ENCODE measurements at places on chromosomes 3 and 15.

GRCh38 chr15:80183886-80184285 lies 31.1 kb downstream of the FAH start:
- DNase-seq, result no peak

DNA sequence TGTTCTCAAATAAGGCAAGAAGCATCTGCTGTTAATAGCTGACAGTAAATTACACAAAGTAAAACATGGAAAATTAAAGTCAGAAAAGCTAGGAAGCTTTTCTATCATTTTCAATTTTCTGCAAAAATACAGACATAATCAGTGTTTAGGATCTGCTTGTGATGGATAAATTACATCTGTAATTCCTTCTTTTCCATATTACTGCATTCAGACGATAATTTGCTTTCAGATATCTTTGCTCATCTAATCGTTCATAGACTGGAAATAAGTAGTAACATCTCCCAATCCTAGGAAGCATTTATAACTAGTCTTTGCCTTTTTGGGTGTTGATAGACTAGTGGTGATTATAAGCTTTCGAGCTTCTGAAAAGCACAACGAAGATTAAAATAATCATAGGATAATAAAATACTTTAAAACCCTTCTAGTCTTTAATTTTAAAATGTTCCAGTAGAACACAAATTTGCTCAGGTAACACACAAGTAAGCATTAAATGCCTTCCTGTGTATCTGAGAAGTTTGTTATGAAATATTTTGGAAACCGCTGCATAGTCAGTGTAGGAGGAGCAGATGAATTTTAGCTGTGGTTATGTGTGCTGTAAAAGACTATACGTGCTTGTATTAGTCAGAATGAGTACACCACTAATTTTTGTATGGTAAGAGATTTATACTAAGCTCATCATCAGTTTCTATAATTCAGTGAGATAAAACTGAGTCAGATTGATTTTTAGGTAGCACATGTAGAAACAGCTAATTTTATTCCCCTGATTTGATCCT lies 41.0 kb downstream of the MBNL1 start:
- DNase-seq, result no peak

- peak; percentile 35 for DNase-seq
Measured at GRCh38 chr3:15361494-15362214, 29.3 kb upstream of the SH3BP5 start.

- DNase-seq, result no peak
Measured at GRCh38 chr15:90035095-90035839, 34.1 kb downstream of the ZNF710 start.

GRCh38 chr15:80333261-80333660 lies 70.9 kb upstream of the ARNT2 start:
- no peak for DNase-seq

- no peak for DNase-seq
Measured at GRCh38 chr3:114528517-114528916, 234.7 kb downstream of the TIGIT start.

- DNase-seq, result no peak
Measured at GRCh38 chr3:9930804-9931418, 2.7 kb upstream of the CRELD1 start.

DNA sequence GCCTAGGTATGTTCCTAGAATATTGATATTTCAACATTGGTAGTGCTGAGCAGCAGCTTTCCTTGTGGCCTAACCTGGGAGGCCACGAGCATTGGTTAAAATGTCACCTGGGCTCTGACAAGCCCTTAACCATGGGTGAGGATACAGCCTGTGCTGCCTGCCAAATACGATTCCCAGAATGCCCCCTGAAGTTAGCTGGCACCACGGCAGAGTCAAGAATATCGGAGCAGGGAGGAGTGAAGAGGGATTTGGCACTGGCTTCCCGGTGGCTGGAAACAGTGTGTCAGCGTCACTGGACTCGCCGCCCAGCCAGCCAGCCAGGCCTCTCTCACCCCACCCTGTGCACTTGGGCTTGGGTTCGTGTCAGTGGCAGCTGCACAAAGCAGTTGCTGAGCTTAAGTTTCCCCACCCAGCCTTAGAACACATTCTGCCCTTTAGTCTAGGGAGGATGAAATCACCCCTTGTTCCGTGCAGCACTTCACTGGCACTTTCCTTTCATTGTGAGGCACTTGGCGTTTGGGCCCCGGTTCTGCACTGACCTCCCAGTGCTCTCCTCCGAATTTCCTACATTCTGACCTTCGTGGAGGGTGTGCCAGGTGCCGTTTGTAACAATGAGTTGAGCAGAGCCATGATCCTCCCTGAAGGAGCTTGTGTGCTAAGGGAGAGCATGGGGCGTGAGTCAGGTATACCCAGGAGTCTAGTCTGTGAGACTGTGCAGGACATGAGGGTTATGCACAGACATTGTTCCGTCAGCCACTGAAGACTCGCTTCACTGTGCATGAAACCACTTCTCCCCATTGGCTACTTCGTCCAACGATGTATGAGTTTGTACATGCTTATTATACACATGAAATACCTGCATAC lies 152.8 kb upstream of the BHLHE40 start:
- no peak for DNase-seq

DNA sequence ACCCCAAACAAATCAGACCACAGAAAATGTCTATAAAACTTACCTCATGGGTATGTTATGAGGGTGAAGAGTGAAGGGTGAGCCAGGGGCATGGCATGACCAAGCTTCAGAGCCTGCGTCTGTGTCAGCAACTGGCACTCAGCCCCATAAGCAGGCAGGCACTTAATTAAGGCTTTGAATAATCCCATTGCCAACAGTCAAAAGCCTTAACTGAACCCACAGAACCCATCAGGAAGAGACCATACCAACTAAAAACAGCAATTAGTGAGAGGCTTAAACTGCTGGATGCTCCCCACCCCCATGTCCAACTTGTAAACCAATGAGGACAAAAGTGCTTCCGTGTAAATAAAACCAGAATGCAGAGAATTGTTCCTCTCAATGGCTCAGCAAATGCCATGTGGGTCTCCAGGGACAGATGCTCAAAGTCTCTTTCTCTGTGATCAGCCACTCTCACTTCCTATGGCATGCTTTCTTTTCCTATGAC lies 126.0 kb downstream of the MYLK start:
- DNase-seq, result no peak

GRCh38 chr3:115099986-115100571 lies 47.0 kb downstream of the ZBTB20 start:
- DNase-seq, result no peak

GRCh38 chr3:38555149-38555840 lies 59.2 kb downstream of the EXOG start:
- DNase-seq, result no peak

DNA sequence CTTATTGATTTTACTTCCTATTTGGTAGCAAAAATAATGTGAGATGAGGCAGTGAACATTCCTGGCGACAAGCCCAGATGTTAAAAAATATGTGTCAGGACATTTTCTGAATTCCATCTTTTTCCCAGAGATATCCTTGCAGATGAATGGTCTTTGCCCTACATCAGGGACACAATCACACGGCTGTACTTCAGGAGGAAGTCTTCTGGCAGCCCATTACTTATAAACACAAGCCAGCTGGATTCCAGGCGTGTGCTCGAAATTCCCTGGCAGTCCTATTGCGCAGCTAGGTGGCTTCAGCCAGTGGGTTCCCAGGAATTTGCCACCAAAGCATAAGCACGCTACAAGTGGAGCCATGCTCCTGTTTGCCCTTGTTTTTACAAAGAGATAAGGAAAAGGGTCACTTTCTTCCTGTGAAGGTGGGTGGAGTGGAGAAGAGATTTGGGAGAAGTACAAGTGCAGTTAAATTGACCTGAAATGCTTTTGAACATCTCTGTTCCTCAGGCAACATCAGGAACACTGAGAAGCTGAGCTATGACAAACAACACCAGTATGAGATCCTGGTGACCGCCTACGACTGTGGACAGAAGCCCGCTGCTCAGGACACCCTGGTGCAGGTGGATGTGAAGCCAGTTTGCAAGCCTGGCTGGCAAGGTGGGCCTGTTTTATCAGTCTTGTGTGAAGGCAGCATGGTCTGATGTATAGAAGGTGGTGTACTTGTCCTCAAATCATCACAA lies 257.1 kb upstream of the TRIM42 start:
- no peak for DNase-seq

- DNase-seq, result no peak
Measured at GRCh38 chr3:101548527-101549105, 13.1 kb upstream of the TRMT10C start.

DNA sequence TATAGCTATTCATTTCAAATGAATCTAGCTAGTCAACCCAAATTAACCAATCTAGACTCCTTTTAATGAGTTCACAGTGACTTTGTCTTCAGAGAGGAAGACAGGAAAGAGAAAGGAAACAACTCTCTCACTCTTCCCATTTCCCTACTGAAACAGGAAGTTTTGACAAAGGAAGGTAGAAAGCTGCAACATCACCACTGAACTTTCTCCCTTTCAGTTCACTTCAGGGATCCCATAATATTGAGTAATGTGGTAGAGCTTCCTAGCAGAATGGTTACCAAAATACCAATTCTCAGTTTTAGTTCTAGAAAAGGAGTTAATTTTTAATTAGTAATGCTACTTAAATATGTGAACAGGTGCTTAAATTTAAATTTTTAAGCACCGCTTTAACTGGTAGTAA lies 7.5 kb downstream of the VPS13C start:
- no peak for DNase-seq

DNA sequence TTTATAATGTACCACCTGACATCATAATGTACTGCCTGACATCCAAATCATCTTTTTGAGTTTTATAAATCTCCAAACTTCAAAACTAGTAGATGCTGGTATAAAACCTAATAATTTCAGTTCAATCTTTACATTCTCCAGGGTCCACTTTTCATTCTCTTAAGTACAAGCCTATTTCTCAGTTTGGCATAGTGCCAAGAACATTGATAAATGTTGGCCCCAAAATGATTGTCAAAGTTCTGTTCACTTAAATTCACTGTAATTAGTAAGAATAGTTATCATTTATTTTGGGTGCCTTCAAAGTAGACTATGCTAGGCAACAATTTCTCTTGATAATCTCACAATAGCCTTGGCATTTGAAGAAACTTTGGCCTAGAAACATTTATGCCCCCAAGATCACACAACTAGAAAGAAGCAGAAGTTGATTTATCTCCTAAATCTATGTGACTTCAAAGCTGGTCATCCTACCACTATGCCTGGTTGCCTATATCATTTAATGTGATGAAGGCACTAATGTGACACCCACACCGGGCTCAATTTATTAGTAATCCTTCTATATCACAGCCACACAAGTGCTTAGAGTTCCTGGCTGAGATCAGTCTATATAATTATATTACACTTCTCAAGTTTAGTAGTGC lies 101.7 kb downstream of the ZNF609 start:
- no peak for DNase-seq

DNA sequence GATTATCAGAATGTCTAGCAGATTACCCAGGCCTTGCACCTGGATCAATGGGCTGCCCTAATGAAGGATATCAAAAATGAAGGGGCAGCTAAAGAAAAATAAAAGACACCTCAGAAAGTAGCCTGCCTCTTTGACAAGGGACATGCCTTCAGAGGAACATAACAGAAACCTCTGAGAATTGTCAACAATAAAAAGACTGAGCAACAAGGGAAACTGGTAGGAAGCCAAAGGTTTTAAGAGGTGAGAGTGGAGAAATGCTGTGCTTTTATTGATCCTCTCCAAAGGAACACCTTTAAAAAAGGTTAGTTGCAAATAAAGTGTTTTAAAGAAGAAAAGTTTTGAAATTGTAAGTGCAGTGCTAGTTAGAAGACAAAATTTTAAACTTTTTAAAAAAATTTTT lies 187.8 kb upstream of the TTC14 start:
- DNase-seq, result no peak

- no peak for DNase-seq
Measured at GRCh38 chr3:76820481-76820880, 219.4 kb upstream of the ROBO2 start.

DNA sequence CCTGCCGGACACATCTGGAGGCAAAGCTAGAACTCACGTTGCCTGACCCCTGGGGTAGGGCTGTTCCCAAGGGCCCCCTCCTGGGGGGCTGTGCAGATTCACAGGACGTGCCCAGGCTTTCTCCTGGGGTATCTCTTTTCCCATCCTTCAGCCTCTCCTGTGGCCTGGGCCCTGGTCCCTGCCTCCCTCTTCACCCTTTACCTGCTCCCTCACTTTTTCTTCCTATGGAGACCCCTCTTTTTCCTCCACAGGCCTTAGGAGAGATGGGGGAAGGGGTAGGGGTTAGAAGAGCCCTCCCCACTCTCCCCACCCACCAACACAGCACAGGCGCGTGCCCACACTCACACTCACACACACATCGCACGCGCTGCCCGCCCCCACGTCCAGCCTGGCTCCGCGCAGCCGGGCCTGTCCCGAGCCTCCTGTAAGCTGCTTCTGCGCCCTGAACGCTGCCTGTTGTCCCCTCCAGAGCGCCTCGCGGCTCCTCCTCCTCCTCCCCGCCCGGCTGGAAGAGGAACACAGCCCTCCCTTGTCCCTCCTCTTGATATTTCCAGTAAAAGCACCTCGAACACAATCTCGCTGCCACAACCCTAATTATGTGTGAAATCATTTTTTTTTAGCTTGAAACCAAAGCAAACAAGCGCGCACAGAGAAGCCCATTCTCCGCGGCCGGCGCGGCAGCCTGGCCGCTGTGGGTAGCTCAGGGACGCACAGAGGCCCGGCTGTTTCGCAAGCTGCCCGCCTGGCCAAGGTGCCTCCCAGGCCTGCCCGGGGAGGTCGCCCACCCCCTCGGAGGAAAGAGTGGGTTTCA lies 33.9 kb upstream of the ACAN start:
- DNase-seq, result no peak

- DNase-seq, result no peak
Measured at GRCh38 chr15:69017978-69018377, 3.5 kb downstream of the NOX5 start.

- DNase-seq, result no peak
Measured at GRCh38 chr3:188137051-188137450, 16.9 kb upstream of the LPP start.

GRCh38 chr3:183526838-183527427 lies 28.6 kb downstream of the KLHL6 start:
- DNase-seq, result no peak

DNA sequence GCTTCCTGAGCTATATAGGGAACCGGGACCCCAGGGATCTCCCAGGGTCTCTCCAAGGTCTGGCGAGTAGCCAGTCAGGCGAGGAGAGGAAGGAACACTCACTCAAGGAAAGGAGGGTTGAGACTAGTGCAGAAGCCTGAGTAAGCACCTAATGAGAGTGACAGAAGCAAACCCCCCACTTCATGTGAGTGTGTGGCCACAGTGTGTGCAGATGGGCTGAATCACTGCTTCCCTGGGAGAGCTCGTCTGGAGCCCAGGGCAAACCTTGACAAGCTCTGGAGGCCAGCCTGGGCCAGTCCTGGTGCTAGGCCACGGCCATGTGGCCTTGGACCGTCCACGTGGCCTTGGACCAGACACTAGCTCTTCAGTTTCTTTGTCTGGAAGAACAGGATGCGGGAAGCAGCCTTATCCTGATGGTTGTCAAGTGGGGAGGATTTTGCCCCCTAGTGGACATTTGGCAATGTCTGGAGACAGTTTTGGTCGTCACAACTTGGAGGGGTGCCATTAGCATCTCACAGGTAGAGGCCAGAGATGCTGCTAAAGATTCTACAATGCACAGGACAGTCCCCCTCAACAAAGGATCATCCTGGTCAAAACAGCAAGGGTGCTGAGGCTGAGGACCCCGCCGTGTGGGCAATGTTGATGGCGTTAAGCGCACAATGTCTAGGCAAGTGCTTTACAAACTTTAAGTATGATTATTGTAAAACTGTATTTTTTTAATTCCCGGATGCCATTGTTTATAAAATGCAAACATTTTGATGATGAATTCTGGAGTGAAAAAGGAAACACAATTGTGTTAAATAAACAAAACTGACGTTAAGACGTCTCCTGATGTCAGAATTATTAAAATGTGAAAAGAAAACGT lies 34.8 kb upstream of the CTSH start:
- DNase-seq, result no peak

GRCh38 chr15:33494306-33494705 lies 183.5 kb downstream of the RYR3 start:
- no peak for DNase-seq

GRCh38 chr3:169218314-169218983 lies 445.1 kb downstream of the MECOM start:
- no peak for DNase-seq
